ENCODE measurements at places on chromosomes 12 and 14. TPM values are rescaled to one million over a fixed set of nuclear protein-coding genes. Genes with fewer than 3 reads are reported as not detected.

TAS2R20 gene
- total RNA-seq: 4.8 TPM

DPY19L2 gene
- total RNA-seq: 11.9 TPM

LHX5 gene
- not detected for total RNA-seq

REP15 gene
- total RNA-seq: 6.6 TPM

GUCY2C gene
- not detected for total RNA-seq

OLR1 gene
- 9.3 TPM for total RNA-seq

FAR2 gene
- total RNA-seq: 12.2 TPM

MYH7 gene
- total RNA-seq: not detected

DNA sequence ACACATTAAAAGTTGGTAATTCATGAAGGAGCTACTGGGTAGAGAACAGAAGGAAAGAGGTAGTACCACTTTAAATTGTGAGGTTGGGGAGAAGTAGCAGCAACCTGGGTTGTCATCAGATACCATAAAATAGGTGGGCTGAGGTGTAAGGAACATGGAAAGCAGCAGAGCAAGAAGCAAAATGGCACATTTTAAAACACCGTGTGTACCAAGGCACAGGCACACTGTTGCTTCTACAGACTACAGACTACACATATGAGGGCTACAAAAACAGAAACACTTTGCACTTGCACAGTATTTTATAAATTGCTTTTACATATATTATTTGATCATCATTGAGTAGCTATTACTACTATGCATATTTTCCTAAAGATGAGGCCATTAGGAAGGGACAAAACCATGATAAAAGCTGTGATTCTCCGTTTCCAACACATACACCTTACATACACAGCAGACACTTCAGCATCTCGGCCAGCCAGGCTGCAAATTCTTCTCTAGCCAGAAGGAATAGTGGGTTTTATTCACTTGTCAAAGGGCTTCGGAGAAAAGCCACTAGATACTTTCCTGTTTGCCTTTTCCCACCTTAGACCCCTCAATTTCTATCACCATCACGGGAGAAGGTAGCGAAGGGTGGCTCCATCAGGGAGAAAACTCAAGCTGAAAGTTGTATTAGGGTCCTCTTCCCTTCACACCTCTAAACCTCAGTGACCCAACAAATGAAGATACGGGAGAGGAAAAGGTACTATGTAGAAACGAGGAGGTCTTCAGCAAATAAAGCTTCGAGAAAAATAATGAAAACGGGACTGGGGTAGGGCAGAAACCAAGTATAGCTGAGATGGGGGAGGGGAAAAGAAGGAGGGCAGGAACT is 1.6 kb downstream of the PYM1 start:
- DNase-seq: no peak

DNA sequence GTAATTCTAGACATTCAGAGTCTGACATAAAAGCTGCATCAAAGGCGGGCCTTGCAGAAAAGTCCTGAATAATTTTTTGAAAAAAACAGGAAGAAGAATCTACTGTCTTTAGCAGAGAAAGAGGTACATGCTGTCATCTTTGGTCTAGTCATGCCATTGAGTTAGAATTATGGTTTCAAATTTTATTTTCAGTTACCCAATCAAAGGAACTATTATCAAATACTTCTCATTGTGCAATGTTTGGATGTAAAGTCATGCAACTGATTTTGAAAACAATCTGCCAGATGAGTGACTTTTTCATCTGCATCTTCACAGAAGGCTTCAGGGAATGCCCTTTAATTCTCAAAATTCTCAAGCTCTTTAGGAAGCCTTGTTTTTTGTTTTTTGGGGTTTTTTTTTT is 803.5 kb downstream of the FLRT2 start:
- no peak for DNase-seq

GRCh38 chr14:65294816-65295215 is 117.7 kb upstream of the FUT8 start:
- no peak for DNase-seq

DNA sequence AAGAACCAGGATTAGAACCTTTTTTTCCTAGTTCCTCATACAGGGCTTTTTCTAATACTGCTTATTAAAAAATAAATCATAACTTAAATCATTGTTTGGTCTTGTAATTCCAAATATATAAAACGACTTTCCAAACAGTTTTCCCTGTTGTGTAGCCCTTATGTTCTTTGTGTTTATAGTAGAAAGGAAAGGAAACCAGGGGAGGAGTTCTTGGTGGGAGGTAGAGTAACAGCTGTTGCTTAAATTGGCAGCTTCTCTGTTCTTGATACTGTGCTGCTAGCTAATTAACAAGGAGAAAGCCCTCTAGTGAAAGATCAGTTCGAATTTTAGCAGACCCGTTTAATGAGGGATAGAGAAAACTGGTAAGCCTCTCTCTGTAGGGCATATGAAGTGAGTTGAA is 15.0 kb downstream of the SRP54 start:
- no peak for DNase-seq

DNA sequence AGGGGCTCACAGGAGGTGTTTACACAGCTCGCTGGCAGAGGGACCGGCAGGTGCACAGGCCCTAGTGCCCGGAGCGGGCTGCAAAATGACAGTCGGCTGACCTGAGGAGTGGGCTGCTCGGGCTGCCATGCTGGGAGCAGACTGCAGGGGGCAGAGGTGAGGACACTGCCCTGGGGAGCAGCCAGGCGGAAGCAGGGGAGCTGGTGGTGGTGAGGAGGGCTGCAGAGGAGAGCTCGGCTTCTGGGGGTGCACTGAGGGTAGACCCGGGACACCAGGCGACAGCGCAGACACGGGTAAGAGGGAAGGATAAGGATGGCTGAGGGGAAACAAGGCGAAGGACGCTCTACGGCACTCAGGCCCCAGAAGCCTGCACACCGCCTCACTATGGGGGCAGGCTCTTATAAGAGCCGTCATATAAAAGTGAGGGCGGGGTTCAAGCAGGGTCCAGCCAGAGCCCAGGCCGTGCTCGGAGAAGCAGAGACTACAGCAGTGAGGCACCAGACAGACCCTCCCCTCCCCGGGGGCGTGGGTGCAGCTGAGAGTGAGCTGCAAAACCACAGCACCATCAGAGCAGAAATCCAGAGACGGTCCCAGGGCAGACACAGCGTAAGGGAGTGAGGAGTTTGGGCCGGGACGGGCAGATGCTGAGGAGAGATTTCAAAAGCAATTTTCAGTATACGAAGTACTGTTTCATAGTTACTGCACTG is 62.5 kb downstream of the CCDC88C start:
- DNase-seq: no peak

DNA sequence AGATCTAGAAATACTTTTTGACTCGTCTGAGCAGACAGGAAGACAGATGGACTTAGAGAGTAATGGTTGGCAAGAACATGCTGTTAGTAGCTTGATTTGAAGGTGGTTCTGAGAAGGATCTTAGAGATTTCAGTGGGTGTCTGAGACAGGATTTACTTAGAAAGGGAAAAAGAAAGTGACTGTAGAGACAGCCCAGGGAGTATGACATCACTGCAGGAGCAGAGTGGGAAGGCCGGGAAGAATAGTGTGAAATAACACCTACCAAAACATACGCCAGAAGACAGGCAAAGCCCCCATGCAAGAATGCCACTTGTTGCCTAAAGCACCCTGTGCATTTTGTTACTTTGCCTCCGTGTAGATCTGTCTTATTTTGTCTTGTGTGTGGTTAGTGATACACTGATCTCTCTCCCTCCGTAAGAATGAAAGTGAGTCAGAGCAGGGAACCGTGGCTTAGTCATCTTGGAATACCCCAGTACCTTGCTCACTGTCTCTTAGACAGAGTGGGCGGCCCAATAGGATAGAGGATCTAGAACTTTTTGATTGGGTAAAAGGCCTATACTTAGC is 161.3 kb upstream of the IFNG-AS1 start:
- no peak for DNase-seq

- DNase-seq: no peak
These were observed 36.7 kb downstream of the FLRT2 start for GRCh38 chr14:85566603-85567002.

GRCh38 chr14:84065811-84066210 is 1464.1 kb upstream of the FLRT2 start:
- DNase-seq: no peak

DNA sequence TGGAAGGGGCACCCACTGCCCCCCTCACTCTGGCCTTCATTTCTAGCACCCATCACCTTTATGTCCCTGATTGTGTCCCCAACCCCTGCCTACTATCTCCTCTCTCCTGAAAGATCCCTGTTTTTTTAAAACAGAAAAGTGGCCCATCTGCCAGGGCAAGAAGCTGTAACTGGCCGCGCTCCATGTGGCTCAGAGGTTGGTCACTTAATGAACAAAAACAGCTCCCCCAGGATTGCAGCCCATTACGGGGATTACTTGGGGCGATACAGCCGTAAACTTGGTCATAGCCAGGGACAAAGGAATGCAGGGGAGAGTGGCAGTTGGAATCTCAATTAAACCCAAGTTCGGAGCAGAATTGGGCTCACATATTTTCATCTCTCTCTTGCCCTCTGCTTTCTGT is 34.8 kb upstream of the VSX2 start:
- DNase-seq: no peak

GRCh38 chr12:66041651-66042363 is 88.7 kb downstream of the LLPH start:
- DNase-seq: no peak

DNA sequence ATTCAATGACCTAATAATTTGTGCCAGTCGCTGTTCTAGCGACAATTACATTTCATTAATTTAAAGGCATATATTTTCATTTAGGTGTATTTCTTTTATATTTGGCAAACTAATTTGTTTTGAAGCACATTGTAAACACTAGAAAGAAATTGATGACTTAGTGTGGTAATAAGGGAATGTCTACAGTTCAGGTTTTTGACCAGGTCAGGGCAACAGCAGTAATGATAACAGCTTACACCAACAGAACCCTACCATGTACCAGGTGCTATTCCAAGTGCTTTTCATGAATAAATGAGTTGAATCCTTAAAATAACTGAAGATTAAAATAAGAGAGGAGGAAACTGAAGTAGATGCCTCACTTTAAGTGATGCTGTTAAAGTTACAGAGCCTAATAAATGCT is 85.4 kb upstream of the SLC38A2 start:
- DNase-seq: no peak

- DNase-seq: no peak
These were observed 2.4 kb upstream of the DGLUCY start for GRCh38 chr14:91111443-91111842.

GRCh38 chr12:321606-322326 is 59.1 kb upstream of the SLC6A13 start:
- no peak for DNase-seq

- peak; percentile 92 for DNase-seq
These were observed 13.7 kb downstream of the TRMT61A start for GRCh38 chr14:103542605-103543088.
